Uterus (tissue), 4 donors: ENCODE measurements at places on chromosomes 12 and 14.
A peak's percentile ranks its signal among the peaks of the same experiment; 100 is the strongest.

DNA sequence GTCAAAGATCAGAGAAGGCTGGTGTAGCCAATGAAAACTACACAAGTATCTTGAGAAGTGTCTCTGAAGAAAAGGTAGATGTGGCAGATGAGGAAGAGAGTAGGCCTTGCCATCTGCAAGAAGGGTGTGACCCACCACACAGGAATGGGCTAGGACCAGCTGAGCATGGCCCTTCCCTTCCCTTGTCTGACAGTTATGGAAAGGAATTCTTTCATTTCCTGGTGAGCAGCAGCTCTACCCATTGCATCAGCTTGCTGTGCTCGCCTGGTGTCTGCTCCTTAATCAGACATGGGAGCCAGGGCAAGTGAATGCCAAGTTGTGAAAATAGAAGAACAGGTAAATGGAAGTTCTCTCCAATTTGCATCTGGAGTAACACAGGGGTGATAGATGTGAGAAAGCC, 145.2 kb upstream of the KRR1 start:
- DNase-seq = no peak

- no peak for DNase-seq
Observed at GRCh38 chr14:95062946-95063345, 94.4 kb downstream of the DICER1 start.

- no peak for DNase-seq
Observed at GRCh38 chr12:118418385-118419057, 42.2 kb downstream of the SUDS3 start.

DNA sequence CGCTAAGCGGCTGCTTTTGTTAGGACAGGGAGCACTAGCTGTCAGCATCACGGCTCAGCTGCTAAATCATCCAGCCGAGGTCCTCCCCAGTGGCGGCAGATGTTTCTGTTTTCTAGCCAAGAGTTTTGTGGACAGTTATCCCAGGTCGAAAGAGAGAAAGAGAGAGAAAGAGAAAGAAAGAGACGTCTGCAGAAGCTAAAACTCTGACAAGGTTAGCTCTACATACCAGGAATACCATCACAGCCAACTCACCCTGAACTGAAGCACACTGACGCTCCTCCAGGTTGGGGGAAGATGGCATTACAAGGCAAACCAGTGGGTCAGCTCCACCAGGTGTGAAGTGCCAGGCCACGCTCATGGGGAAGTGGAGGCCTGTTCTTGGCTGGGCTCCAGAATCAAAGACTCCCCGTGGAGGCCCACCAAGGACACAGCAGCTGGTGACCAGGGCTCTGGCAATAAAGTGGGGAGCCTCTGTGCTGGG, 64.9 kb upstream of the DICER1 start:
- DNase-seq = peak; percentile 38

GRCh38 chr12:108241986-108242703, 97.0 kb downstream of the CMKLR1 start:
- DNase-seq = no peak
